Stimulated activated CD4-positive, alpha-beta T cell treated with anti-CD3 and anti-CD28 coated beads, Interleukin-15, amount 100 ng/mL, for 24 hours (primary cell): ENCODE measurements at places on chromosomes 16 and 17.

- DNase-seq = no peak
These were observed 143.0 kb upstream of the NOL11 start for GRCh38 chr17:67574658-67575293.

DNA sequence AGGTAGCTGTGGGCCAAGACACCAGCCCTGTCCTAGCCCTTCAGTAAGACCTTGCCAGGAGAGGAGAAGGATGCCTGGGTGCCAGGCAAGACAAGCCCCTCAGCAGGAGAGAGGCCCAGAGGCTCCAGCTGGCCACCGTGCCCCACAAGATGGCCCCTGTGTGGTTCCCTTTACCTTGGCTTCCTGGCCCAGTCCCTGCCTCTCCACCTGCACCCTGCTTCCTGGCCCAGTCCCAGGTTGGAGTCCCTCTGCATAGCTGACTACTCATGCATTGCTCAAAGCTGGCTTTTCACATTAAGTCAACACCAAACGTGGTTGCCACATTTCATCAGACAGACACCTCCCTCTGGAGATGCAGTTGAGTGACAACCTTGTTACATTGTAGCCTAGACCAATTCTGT is 4.0 kb downstream of the SYNGR3 start:
- no peak for DNase-seq

- no peak for DNase-seq
These were observed 40.4 kb downstream of the NXPH3 start for GRCh38 chr17:49616086-49616485.

- no peak for DNase-seq
These were observed 13.0 kb upstream of the SCIMP start for GRCh38 chr17:5247621-5248020.

DNA sequence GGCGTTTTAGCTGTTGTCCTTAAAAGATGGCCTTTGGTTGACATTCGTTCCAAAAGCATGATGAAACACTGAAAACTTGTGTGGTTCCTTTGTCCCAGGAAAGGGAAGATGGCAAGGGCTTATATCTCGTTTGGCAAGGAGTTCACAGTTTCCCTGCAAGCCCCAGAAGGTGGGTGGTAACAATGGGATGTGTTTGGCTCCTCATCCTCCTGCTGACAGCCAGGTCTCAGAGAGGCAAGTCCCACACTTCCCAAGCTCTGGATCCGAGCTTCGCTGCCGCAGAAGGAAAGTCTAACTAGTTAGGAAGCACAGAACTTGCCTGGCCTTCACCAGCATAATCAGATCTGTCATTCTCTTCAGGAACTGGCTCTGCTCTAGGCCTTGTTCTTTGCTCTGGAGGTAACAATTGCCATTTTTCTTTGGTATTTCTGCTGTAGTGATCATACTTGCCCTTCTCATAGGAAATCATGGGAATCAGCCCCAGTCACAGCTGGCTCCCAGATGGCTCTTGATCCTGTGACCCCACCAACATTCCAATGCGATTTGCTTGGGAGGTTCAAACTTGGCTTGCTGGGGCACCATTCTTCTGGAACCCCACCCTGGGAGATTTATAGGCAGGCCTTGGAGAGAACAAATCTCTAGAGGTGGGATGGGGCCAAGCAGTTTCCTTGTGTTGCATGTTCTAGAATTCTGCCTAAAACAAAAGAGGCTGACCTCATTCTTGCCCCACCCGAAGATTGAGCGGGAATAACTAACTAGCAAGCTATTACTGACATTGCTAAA is 17.9 kb downstream of the KPNA2 start:
- DNase-seq = no peak

DNA sequence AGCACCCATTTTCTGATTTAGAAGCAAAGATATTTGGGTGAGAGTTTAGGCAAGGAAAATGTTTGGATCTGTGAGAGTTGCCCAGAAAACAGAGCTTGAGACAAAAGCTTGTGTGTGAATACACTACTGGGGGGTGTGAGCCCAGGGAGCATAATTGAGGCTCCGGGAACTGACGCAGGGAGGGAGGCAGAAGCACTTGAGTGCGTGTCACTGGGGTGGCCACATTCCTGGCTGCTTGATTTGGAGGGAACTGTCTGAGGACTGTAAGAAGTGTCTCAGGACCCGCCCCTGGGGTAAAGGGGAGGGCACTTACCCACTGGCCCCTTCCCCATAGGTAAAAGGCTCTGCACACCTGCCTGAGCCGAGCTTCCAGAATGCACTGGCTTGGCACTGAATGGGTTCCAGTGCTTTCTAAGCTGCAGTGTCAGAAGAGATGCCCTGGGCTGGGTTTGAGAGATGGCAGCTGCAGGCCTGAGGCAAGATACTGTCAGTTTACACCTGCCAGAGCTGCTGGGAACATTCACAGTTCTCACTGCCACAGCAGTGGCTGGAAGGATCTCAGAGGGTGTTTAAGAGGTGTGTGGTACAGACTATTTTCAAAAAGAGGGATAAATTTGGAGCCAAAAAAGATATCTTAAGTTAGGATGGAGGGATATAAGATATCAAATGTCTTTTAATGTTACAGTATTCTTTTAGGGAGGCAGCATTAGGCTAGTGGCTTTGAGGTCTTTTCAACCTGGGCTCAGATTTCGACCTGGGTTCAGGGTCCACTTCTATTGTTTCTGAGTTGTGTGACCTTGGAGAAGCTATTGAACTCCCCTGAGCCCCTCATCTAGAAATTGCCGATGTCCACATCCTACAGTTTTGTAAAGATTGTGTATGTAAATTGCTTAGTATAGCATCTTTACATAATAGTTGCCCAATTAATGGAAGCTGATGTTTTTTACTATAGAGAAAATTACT is 6.9 kb upstream of the TEX2 start:
- DNase-seq = no peak

GRCh38 chr17:20072692-20072992 is 63.5 kb downstream of the SPECC1 start:
- no peak for DNase-seq

DNA sequence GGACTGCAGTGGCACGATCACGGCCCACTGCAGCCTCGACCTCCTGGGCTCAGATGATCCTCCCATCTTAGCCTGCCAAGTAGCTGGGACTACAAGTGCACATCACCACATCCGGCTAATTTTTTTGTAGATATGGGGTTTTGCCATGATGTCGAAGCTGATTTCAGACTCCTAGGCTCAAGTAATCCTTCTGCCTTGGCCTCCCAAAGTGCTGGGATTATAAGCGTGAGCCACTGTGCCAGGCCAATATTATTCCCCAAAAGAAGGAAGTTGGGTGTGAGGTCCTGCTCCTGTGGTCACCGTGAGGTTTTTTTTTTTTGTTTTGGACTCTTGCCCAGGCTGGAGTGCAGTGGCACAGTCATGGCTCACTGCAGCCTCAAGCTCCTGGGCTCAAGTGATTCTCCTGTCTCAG is 1.5 kb downstream of the AMZ2 start:
- DNase-seq = no peak

GRCh38 chr16:88895335-88895734 is 28.9 kb upstream of the PABPN1L start:
- no peak for DNase-seq

- DNase-seq = no peak
These were observed 219.0 kb downstream of the CPPED1 start for GRCh38 chr16:12584488-12585233.

GRCh38 chr17:55398689-55399088 is 22.9 kb downstream of the MMD start:
- DNase-seq = no peak

GRCh38 chr16:19883296-19883965 is 1.2 kb downstream of the GPRC5B start:
- peak; percentile 20 for DNase-seq

- no peak for DNase-seq
These were observed 266.4 kb upstream of the RPL38 start for GRCh38 chr17:73936908-73937627.

DNA sequence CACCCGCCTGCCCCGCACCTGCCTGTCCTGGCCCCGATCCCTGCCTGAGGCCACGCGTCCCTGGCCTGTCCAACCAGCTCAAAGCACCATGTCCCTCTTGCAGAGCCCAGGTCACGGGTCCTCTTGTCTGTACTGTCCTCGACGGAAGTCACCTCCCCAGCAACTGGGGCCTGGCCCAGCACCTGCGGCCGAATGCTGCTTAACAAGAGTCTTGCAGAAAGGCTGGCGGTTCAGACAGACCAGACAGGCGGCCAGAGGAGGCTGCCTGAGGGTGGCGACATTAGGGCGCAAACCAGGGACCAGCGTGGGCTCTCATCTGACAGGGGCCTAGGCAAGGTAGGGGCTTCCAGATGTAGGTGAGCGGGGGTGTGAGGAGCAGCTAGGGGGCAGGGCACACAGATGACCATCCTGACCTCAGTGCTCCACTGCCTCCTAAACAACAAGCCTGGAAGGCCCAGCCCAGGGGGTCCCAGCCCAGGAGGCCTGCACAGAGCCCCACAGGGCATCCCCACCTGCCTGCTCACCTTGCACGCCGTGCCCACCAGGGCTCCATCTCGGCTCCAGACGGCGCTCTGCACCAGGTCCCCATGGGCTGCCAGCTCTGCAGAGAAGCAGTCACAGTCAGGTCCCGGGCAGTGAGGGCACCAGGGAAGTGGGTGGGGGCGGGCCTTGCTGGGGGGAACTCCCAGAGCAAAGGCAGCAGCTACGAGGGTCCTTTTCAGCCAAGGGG is 11.3 kb downstream of the CORO7 start:
- DNase-seq = no peak

GRCh38 chr17:40818343-40818732 is 4.1 kb downstream of the KRT10 start:
- no peak for DNase-seq

DNA sequence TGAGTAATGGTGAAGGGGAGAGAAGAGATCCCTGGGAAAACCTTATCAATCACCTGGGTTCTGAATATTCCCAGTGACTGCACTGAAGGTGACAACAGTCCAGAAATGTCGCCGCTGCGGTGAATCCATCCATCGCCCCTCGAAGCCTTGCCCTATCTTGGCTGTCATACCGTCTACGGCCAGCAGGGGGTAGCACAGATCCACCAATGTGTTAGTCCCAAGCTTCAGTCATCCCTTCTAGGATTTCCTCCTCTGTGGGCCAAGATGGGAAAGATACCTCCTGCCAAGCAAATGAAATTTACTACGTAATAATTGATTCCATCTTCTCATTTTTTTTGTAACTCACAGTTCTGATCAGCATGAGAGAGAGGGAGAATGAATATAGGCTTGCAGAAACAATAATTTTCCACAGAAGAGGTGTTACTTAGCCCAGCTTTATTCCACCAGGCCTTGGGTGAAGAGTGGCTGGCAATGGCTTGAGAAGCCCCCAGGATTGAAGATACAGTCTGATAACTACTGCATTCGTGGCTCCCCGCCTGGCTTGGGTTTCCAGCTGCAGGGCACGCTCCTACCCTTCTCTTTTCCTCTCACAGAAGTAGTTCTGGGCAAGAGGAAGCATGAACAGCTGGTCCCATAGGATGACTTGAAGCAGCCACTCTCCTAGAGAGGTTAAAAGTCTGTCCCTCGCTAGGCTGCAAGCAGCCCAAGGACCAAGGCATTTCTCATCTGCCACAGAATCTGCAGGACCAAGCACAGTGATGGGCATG is 2.6 kb upstream of the FMNL1 start:
- peak; percentile 90 for DNase-seq

- no peak for DNase-seq
These were observed 1.9 kb upstream of the NAT9 start for GRCh38 chr17:74777901-74778515.

GRCh38 chr17:47287639-47288038 is 34.0 kb downstream of the ITGB3 start:
- no peak for DNase-seq
